ENCODE measurements at places on chromosomes 2 and 18.

DNA sequence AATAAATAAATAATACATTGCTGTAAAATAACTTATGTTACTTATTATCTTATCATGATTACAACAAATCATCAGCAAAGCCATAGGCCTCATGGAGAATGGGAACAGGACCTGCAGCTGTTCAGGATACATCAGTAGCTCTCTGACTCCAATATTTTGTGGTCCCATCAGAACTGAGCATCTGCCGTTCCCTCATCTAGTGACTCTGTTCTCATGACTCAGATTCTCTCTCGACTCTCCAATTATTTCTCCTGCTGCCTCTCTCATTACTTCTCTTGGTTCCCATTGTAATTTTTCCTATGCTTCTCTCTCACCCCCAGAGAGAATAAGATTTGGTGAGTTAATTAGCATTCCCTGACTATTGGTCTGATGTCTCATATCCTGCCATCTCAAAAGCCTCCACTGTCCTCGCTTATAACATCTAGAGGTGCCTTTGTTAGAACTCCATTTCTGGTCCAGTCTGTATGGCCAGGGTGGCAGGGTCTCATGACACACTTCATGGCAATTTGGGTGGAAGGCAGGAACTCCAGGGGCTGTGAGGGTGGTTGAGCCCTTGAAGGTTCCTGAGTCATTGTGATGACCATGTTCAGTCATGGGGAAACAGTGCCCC, 78.0 kb upstream of the TANC1 start:
- no peak for DNase-seq

DNA sequence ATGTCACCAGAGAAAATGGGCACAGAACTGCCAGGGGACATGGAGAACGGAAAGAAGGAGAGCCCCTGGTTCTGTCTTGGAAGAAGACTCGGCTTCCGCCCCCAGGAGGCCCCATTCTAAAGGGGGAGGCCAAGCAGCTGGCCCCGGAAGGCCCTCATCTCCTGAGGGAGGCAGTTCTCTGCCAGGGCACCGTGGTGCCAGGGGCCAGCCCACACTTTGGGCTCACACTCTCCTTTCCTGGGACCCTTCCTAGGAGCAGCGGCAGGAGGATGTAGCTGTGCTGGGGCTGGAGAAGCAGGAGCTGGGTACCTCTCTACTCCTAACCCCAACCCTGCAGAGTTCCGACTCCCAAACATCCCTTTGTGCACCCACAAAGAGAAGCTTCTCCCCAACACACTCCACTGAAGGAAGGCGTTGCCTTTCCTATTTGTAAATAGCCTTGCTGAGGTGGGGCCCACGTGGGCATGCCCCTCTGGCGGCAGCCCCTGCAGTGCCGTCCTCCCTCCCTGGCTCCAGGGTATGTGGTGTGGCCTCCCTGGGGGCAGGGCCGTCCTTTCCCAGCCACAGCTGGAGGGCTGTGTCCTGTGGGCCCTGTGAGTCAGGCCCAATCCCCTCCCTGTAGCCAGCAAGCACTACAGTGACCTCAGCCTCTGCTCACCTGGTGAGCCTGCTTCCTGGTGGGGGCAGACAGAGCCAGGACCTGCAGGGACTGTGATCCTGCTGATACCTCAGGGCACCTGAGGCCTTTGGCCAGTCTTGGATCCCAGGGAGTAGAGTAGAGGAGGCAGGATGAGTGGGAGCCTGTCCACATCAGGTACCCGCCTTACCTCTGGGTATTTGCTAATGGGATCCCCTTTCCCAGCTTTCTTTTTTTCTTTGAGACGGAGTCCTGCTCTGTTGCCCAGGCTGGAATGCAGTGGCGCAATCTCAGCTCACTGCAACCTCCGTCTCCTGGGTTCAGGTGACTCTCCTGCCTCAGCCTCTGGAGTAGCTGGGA, 26.6 kb downstream of the ZFP36L2 start:
- no peak for DNase-seq

DNA sequence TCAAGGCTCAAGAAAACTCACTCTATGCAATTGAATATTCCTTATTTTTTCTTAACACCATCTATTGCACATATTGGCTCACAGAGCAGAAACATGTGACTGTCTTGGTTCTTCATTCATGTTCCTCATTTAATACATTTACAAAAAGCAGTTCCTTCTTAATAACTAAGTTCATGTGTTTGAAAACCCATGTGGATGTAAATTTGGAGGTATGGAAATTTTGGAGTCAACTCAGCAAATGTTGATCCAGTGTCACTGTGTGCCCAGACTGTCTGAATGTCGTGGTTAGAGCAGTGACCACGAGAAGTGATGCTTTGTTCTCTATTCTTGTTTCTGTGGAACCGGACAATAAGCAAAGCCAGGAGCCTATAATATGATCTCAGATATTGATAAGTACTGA, 299.1 kb downstream of the SETBP1 start:
- no peak for DNase-seq

- DNase-seq = no peak
These were observed 69.8 kb downstream of the CYBRD1 start for GRCh38 chr2:171592036-171592555.

- peak; percentile 34 for DNase-seq
These were observed 97.0 kb downstream of the RNF144A start for GRCh38 chr2:7014174-7014640.

DNA sequence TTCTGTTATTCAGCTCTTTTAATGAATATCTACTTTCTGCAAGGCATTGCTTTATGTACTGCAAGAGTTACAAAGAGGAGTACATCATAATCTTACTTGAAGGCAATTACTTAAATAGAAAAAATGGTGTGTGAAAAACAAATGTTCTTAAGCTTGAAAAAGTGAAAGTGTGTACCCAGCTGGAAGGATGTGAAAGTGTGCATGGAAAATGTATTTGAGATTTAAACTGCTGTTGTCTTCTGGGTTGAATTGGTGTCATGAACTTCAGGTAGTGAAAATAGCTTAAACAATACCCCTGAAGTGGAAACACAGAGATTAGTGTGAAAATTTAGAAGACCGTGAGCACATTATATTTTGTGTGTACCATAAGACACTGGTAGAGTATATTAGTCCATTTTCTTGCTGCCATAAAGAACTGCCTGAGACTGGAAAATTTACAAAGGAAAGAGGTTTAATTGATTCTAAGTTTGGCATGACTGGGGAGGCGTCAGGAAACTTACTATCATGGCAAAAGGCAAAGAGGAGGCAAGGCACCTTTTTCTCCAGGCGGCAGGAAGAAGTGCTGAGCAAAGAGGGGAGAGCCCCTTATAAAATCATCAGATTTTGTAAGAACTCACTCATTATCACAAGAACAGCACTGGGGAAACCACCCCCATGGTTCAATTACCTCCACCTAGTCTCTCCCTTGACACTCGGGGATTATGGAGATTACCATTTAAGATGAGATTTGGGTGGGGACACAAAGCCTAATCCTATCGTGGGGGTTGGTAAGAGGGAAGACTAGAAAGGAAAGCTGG, 38.8 kb downstream of the SCN2A start:
- DNase-seq = no peak

GRCh38 chr2:28528206-28528605, 32.3 kb downstream of the PLB1 start:
- DNase-seq = no peak

DNA sequence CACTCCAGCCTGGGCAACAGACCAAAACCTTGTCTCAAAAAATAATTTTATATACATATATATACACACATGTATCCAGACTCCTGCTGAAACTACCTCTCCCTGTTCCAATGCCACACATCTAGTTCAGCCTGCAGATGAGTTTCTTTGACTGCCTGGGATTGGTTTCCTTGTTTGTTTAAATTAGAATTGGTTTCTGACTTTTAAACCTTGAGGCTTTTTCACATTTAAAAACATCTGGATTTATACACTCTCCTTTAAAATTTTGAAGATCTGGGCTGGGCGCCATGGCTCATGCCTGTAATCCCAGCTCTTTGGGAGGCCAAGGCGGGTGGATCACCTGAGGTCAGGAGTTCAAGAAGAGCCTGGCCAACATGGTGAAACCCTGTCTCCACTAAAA, 21.8 kb upstream of the CXCR1 start:
- DNase-seq = no peak

GRCh38 chr2:226002438-226002837, 602.9 kb downstream of the NYAP2 start:
- DNase-seq = no peak

DNA sequence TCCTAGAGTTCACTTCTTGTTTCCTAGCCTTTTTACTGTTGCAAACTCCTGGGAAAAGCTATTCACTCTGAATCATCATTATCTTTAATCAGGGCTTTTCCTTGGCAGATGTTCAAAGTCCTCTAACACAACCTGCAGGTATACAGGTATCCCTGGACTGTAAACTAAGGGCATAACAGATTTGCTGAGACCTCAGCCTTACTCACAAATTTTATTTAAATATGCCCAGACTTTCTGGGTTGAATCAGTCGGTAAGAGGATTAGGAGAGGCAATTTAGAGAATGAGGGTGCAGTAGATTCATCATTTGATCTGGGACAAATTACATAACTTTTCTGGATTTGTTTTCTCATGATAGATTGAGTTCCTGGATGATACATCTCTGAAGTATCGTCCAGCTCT, 217.8 kb upstream of the STON1 start:
- DNase-seq = no peak

DNA sequence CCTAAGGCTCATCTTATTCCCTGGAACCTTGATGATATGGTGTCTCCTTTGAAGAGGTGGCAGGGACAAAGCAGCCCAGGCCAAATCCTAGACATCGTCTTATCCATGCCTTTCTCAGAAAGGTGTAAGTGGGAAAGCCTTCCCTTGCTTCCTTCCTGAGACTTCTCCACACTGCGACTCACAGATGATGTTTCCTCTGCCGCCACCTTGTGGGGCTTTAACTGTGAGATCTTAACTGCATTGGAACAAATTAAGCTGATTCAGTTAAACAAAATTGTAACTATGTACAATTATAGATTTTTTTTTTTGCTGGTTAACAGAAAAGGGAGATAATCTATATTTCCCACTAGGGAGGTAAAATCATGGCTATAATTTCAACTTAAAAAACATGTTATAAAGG, 10.0 kb upstream of the GCA start:
- DNase-seq = peak; percentile 23

DNA sequence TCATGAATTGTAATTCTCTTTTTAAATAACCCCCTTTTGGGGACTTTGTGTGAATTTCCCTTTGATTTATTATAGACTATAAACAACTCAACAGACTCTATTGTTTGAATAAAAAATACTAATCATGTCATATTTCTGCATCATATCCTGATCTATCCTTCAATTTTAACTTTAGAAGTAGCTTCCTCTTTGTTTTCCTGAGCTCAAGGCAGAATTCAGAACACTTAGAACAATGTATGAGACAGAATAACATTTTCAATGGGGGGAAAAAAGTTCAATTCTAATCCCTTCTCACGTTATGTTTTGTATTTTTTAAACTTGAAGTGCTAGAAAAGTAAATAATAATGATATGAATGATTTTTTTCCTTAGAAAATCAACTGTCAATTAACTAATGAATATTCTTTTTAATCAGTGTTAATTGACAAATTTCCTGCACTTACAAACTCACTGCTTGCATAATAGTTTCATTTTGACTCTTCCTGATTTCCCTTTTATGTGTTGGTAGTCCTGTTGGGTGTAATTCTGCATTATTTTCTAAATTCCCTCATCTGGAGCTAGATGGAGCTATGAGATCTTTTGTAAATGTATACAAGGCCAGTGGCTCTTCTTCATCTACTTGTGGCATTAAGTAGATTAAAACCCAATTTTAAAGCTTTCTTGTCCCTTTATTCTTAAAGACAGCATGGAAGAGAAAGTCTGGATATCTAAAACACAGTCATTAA, 326.1 kb downstream of the PARD3B start:
- peak; percentile 7 for DNase-seq

GRCh38 chr2:235244255-235245220, 249.3 kb upstream of the AGAP1 start:
- no peak for DNase-seq

- no peak for DNase-seq
These were observed 6.8 kb downstream of the TFPI start for GRCh38 chr2:187547353-187547979.
